ENCODE measurements at places on chromosomes 12 and 14. TPM values are rescaled to one million over a fixed set of nuclear protein-coding genes. Genes with fewer than 3 reads are reported as not detected.

Gene GPX2
- total RNA-seq: 0.15 TPM

Gene RIMKLB
- 17.1 TPM for total RNA-seq

GRCh38 chr14:73465823-73466532 is 7.6 kb upstream of the NUMB start:
- peaks cover 4% of the 10 kb centered on the region for H3K4me1 ChIP-seq
- H3K4me3 ChIP-seq: no peak overlapping the region
- H3K36me3 ChIP-seq: no peaks in the 10 kb centered on the region
- H3K27ac ChIP-seq: no peak overlapping the region
- no peaks in the 10 kb centered on the region for H3K27me3 ChIP-seq

Gene SIX6
- total RNA-seq: not detected

DNA sequence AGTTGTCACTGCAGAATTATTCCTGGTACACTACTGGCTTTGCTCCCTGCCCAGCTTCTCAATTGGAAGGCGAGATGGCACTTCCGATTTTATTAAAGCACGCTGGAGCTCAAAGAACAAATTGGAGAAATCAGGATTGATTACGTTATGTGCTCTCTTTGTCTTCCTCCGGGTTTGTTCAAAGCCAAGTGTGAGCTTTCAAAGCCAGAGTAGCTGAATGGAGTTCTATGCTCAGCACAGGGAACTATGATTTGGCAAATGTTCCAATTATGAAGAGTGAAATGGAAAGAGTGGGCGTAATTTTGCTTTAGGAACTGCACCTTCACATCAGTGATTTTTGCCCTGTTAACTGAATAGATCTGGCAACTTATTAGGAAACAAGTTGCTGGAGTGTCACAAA is 72.4 kb downstream of the FLRT2 start:
- no peak for DNase-seq
- no peaks in the 10 kb centered on the region for H3K36me3 ChIP-seq
- no peaks in the 10 kb centered on the region for H3K4me1 ChIP-seq
